ENCODE measurements at places on chromosomes 2 and 18.

DNA sequence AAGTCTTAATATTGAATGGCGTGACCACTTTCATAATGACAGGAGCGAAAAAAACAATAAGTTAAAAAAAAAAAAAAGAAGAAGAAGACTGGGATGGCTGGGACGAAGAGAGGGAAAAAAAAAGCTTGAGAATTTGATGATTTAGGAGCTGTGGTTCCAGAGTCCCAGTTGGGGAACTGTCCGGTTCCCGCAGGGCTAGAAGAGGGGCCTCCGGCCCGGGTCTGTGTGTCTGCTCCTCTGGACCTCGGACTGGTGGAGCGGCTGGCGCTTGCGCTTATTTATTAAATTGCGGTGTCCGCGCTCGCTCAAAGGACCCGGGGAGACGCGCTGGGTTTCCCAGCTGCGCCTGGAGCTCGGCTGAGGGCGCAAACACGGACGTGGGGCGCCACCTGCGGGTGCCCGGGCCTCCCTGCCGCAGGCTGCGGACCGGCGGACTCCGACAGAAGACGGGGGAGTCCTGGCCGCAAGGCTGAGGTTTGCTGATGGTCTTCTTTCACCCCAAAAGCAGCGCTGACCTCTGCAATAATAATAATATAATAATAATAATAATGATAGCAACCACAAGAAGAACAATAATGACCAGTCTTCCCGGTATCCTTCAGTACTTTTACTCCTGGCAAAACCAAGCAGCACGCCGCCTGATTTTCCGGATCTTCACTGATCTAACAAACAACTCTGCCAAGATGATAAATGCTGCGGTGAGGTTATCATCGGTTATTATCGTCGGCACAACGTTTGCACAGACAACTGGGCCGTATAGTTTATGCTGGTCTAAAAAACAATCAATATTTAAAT is at the start of gene CBLN2:
Gene CBLN2 (minus strand): TSS at position 251 of the 795 bp plus-strand sequence. CDS start 2,182 bp downstream, outside the sequence.
- DNase-seq, result peak; percentile 60

- peak; percentile 34 for DNase-seq
Measured at GRCh38 chr18:10074110-10074509, 160.3 kb downstream of the VAPA start.

GRCh38 chr2:237865623-237866041 is 6.2 kb downstream of the RAMP1 start:
- no peak for DNase-seq

- DNase-seq, result peak; percentile 54
Measured at GRCh38 chr18:58363767-58364540, 264.9 kb downstream of the ALPK2 start.

DNA sequence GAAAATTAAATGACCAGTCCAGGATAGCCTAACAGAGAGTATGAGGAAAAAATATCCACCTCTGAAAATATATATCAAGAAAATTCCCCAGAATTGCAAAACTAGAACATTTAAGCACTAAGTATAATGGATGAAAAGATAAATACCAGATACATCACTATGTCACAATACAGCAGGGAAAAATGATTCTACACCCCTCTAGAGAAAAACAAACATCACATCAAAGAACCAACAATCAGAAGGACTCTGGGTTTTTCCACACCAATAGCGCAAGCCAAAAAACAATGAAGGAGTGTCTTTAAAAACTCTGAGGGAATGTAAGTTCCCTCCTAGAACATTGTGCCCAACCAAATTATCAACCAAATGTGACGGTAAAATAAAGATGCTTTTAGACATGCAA is 13.7 kb downstream of the BUB1 start:
- no peak for DNase-seq

GRCh38 chr2:226451486-226451885 is 348.1 kb downstream of the IRS1 start:
- no peak for DNase-seq

DNA sequence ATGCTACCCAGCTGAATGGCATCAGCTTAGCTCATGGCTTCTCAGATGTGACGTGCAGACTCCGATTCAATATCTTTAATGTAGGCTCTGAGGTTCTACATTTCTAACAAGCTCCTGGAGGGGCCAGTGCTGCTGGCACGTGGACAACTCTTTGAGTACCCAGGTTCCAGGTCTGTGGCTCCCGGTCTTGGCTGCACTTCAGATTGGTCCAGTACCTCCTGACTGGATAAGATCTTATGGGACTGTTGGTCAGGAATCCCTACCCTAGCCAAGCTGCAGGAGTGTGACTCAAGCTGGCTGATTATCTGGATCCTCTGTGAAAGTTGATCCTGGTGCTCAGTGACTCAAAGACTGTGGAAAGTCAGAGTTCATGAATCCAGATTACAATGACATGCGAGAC is 222.1 kb downstream of the ANKRD30B start:
- DNase-seq, result no peak

DNA sequence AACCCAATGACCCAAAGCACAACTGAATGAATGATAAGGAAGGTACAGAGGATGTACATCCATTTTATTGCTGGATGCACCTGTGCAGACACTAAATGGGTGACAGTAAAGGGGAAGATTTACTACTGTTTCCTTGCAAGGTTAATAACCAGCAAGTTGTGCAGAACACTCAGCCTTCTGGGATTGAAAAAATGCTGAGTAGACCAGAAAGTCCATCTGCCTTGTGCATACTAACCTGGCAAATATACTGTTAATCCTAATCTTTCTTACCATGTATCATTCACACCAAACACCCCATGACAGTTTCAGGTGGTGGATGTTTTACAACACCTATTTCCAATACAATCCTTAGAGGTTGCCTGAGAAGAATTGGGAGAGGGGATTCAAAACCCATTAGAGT is 814.1 kb upstream of the NRXN1 start:
- no peak for DNase-seq

- no peak for DNase-seq
Measured at GRCh38 chr2:232802091-232802490, 25.7 kb upstream of the KCNJ13 start.

GRCh38 chr2:120976501-120977307 is 241.0 kb downstream of the GLI2 start:
- no peak for DNase-seq

DNA sequence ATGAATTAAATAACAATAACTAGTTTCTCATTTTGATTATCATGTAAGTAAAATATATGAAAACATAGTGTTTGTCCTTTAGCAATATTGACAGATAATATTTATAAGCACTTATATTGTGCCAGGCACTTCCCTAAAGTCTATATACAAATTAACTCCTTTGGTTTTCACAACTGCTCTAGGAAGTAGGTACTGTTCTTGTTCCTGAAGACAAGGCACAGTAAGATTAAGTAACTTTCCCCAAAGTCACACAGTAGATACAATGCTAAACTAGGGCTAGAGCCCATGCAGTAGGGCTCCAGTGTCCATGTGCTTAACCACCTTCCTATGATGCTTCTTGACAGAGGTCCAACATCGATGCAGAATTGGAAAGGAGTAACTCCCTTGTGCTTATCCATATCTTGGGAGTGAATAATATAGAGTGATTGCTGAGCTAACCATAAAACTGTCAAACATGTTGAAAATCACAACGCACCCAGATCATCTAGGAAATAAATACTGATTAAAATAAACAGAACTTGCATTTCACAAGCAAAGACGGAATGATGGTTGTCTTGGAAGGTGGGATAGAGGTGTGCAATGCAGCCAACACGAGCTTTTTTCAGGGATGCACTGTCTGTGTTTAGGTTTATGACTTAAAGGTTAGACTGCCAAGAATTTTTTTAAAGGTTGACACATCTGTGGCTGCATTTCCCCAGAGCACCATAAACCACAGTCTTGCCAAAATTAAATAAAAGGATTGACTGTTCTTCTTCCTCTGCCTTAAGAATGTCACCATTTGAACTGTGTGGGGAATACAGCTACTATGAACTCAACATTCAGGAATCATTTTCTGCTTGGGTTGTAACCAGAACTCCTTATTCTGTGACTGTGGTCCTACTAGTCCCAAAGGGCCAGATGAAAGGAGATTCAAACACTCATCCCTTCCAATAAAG is 80.8 kb downstream of the ANKRD44 start:
- peak; percentile 64 for DNase-seq

GRCh38 chr18:21912339-21913239 is 172.0 kb downstream of the MIB1 start:
- no peak for DNase-seq

DNA sequence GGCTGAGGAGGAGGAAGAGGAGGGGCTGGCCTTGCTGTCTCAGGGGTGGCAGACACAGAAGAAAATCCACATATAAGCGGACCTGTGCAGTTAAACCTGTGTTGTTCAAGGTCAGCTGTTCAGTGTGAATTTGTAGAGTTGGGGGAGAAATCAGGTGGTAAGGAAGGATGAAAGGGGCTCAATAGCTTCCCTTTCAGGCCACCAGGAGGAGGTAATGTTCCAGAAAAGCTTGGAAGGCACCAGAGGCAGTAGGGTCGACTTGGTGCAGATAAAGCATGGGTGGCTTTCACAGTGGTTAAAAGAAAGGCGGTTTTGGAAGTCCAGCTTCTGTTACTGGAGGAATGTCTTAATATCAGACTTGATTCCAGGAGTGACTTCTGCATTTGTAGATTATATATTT is 167.4 kb downstream of the THSD7B start:
- peak; percentile 5 for DNase-seq

DNA sequence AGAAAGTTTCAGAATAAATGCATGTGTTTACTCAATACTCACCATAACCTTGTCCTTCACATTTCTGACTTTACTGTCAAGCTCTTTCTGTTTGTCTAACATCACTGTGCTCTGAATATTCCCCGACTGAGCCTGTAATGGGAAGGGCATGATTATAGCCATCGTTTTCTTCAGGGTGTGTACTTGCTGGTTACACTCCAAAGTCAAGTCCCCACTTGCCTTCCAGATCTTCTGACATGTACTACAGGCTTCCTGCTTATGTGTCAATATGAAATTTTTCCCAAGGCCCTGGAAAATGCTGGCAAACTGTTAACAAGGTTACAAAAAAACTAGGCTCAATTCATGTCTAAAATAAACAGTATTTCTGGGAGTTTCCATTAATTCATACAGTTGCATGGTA is 12.9 kb downstream of the STAT1 start:
- no peak for DNase-seq

GRCh38 chr2:233967164-233967563 is 50.0 kb downstream of the TRPM8 start:
- DNase-seq, result no peak

- DNase-seq, result no peak
Measured at GRCh38 chr2:8659735-8660492, 21.9 kb upstream of the ID2 start.

GRCh38 chr2:99101697-99102096 is 39.8 kb upstream of the C2orf15 start:
- no peak for DNase-seq

DNA sequence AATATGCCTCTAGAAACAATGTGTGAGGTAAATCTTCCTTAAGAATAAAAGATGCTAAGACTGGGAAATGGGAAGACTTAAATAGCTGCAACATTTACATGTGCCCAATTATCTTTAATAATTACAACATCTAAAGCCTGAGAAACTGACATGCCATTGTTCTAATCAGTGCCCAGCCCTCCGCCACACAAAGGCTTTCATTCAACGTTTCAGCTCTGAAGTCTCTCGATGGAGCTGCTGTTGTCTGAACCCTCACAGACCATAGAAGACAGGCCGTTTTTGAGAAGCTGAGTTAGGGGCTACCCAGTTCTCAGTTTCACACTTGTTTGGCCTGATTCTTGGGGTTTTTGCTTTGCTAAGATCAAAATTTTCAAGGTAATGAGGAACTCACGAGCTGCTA is 315.4 kb upstream of the CHST9 start:
- no peak for DNase-seq

DNA sequence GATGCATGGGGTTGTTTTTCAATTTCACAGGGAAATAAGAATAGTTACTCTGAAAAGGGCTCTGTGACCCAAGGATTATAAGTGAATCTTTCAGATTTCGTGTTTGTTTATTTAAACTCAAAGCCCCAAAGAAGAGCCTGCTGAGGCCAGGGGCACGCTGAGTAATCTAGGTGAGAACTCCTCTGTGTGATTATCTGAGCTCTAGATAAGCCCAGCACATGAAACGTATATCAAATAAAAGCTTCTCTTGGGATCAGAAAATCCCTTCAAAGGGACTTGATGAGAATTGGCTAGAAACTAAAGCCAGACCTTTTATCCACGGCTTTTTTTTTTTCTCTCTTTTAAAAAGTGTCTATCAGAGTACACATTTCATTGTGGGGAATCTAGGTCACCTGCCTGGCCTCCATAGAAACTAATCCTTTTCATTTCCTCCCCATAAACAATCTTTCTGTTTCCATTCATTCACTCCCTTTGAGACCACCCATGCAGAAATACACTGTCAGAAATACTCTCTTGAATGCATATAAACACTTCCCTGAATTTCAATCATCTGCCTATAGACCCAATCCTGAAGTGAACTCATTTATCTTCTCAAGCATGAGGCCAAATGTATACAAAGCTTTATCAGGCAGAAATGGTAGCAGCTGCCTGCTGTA is 137.4 kb downstream of the RIT2 start:
- no peak for DNase-seq

DNA sequence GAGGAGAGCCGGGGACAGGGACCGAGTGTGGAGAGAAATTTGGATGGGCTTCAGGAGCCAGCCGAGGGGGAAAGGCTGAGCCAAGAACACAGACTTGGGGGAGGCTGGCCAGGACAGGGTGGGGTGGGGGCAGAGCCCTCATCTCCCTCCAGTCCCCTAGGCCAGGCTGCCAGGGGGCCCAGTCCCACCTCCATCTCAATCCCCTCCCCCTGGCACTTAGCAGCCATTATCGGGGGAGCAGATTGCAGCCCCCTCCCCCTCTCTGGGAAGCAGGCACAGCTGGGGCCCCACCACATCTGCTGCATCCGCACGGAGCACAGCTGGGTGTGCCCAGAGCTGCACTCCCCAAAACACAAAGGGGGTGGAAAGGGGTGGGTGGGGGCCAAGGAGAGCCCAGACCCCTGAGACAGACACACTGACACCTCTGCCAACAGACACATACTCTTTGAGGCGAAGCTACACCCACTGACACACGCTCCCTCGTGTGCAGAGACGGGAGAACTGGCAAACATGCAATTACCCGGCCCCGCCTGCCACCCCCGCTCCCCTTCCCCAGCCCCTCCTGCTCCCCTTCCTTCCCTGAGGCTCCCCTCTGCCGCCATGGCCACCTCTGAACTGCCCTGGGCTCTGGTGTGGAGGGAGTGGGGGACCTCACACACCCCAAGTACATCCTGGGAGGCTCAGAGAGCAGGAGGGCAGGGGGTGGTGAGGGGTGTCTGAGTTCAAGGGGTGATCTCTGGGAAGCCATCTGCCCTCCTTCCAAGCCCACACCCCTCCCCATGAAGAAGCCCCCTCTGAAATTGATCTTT is 5.1 kb upstream of the ASIC4 start:
- DNase-seq, result no peak

GRCh38 chr18:63043516-63043915 is 276.1 kb downstream of the BCL2 start:
- DNase-seq, result peak; percentile 53

DNA sequence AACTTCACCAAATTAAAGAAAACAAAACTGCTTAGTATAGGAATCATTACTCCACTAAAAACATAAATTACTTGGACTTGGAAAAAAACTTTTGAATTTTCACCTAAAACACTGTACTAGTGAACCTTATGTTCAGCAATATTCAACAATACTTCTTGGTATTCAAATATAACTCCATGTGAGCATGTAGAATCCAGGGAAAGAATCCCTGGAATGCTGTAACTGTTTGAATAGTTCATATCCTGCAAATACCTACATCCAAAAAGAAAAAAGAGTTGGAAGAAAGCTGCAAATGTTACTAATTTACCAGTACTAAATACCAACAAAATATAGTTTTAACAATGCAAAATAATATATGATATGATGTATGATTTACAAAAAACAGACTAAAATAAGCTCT is 65.4 kb downstream of the IKZF2 start:
- peak; percentile 17 for DNase-seq
